ENCODE measurements at places on chromosomes 4 and X. TPM values are rescaled to one million over a fixed set of nuclear protein-coding genes. Genes with fewer than 3 reads are reported as not detected.

CXCL1 gene
- total RNA-seq: 7.2 TPM

MTNR1A gene
- not detected for total RNA-seq

SOX3 gene
- total RNA-seq: not detected

CFP gene
- total RNA-seq: 1.1 TPM

HSFX1 gene
- total RNA-seq: not detected

MANBA gene
- 23.3 TPM for total RNA-seq

RTL5 gene
- 0.18 TPM for total RNA-seq

GDI1 gene
- total RNA-seq: 135 TPM

CT45A1 gene
- total RNA-seq: not detected

IL9R gene
- 7.8 TPM for total RNA-seq

CRMP1 gene
- 1.6 TPM for total RNA-seq

DUX4 gene
- not detected for total RNA-seq

POU3F4 gene
- total RNA-seq: not detected

CXCL3 gene
- total RNA-seq: 1.7 TPM

ASMT gene
- not detected for total RNA-seq

RBM41 gene
- total RNA-seq: 27.8 TPM

STARD8 gene
- total RNA-seq: 5.0 TPM

PRR32 gene
- total RNA-seq: not detected

CXCL11 gene
- not detected for total RNA-seq

All from Peyer's patch (tissue), 4 donors.